Stimulated activated naive CD8-positive, alpha-beta T cell treated with anti-CD3 and anti-CD28 coated beads, Interleukin-15, amount 100 ng/mL, for 72 hours (primary cell): ENCODE measurements at places on chromosomes 1 and 21.
A peak's percentile ranks its signal among the peaks of the same experiment; 100 is the strongest.

- no peak for DNase-seq
Observed at GRCh38 chr1:41400225-41400624, 39.0 kb downstream of the FOXO6 start.

- DNase-seq: no peak
Observed at GRCh38 chr1:96095849-96096612, 625.6 kb upstream of the PTBP2 start.

DNA sequence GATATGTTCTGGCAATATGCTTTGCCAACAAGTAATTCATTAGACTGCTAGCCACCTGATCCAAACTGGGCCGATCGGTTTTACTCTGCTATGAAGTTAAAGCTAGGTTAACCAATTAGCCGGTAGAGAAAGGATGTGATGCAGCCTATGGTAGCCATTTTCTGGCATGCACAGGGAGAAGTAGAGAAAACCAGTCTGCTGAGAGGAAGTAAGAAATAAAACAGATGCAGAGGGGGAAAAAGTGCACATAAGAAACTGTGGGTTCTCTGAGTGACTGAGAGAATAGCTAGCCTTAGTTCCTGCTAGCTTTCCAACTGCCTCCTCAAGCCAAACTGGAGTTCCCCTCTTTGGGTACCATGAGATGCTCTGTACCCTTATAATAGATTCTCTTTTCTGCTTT, 52.8 kb downstream of the ARID4B start:
- DNase-seq: peak; percentile 20

DNA sequence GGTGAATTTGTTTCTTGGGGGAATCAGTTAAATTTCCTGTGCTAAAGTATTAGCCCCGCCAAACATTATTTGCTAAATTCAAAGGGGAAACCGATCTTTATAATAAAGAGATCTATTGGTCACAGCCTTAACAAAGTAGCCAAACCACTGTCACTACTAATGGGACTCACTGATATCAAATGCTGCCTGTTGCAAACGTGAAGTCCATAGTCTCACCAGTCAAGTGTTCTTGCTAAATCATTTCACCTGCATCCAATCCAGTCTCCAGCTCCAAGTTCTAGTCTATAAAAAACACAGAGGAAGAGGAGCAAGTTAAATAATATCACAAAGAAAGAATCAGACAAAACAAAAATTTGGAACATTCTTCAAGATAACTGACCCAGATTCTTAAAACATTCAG, 30.1 kb downstream of the SH3BGR start:
- DNase-seq: no peak

GRCh38 chr1:22612671-22613571, 23.5 kb upstream of the C1QA start:
- no peak for DNase-seq

DNA sequence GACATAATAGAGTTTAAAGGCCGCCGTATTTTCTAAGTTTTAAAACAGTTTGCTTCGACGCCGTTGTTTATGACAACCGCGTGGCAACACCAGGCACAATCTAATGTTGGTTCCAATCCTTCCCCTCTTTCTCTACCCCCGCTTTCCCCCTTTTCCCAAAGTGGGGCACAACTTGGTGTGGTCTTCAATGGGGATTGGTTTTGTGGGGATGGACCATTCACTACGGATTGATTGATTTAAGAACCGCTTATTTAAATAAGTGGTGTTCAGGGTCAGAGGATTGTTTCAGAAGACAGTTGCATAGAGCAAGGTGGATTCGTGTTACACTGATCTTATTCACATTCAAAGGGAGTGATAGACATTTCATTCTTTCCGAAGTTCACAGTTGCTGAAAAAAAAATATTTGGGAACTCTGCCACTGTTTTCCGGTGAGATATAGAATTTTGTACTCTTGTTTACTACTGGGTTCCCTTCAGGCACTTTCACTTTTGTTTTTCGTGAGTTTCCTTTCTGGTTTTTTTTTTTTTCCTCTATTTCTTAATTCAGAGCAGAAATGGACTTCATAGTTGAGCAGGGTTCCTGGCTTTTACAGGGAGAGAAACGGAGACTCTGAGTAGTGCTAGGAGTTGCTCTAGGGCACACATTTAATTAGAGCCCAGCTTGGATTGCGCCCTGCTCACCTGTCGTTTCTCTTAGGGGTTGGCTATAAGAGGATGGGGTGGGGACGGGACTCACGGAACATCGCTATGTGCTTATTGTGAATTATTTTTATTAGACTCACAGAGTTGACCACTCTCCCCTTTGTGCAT, 79.6 kb upstream of the AK4 start:
- no peak for DNase-seq

- DNase-seq: no peak
Observed at GRCh38 chr1:48030211-48030610, 33.0 kb upstream of the TRABD2B start.

- DNase-seq: no peak
Observed at GRCh38 chr1:224592636-224593582, 23.2 kb upstream of the CNIH3 start.

GRCh38 chr1:186482661-186483255, 21.8 kb upstream of the PDC start:
- DNase-seq: peak; percentile 50

DNA sequence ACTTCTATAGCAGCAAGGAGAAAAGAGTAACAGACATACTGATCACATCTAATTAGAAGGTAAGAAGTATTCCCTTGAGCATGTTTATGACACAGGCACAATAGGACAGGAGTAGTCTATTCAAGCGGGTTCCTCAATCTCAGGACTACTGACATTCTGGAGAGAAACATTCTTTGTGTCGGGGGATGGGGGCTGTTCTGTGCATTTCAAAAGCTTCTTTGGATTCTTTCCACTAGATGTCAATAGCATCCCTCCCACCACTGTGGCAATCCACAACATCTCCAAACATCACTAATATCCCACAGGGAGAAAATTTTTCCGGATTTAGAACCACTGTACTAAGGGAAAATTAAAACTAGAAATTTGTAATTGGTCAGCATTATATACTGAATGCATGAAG, 56.9 kb downstream of the ADAMTS5 start:
- DNase-seq: no peak

GRCh38 chr1:184424945-184425344, 38.1 kb downstream of the C1orf21 start:
- DNase-seq: no peak

- DNase-seq: no peak
Observed at GRCh38 chr1:113255038-113255719, 135.1 kb upstream of the MAGI3 start.

- no peak for DNase-seq
Observed at GRCh38 chr1:61626816-61627215, 98.1 kb downstream of the TM2D1 start.

GRCh38 chr1:162861101-162861500, at the start of gene CCDC190:
Gene CCDC190, minus strand, starts transcription at chr1:162861175. Its CDS starts 1,529 bp downstream, at chr1:162859646.
- DNase-seq: no peak

- DNase-seq: no peak
Observed at GRCh38 chr1:184156521-184157393, 105.2 kb downstream of the TSEN15 start.

DNA sequence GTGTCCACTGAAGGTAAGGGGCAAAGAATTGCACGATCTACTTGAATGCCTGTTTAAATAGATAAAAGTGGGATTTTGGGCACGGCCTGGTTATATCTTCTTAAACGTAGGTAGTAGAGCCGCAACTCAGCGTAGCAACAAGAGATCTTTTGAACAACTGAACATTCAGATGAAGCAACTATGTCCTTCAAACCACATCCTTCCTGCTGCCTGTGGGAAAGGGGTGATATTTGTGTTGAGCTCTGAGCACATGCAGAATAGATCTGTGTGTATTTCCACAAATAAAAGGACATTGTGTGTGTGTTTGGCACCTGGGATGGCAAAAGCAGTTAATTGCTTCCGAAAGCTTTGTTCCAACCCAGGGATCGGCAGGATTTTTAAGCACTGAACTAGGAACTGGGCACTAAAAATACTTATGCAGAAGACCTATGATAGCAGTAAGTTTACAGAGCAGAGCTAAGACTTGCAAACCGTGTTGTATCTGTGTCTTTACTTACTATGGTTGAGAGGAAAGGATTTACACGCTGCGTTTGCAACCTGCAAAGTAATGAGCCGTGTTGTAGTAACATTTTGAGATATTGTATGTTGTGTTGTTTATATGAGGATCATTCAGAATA, 333.4 kb downstream of the CHRM3 start:
- DNase-seq: peak; percentile 46

GRCh38 chr21:43364851-43365424, 62.0 kb downstream of the SIK1 start:
- DNase-seq: no peak

- no peak for DNase-seq
Observed at GRCh38 chr1:40753142-40753882, 30.3 kb upstream of the KCNQ4 start.

- no peak for DNase-seq
Observed at GRCh38 chr1:207251066-207251465, 70.4 kb upstream of the CD55 start.

- DNase-seq: no peak
Observed at GRCh38 chr1:152599934-152600333, at the start of gene LCE3C. Gene LCE3C, plus strand, starts transcription at chr1:152600234. Its CDS starts 498 bp downstream, at chr1:152600732.

GRCh38 chr21:15282665-15283064, 217.9 kb upstream of the NRIP1 start:
- DNase-seq: no peak

DNA sequence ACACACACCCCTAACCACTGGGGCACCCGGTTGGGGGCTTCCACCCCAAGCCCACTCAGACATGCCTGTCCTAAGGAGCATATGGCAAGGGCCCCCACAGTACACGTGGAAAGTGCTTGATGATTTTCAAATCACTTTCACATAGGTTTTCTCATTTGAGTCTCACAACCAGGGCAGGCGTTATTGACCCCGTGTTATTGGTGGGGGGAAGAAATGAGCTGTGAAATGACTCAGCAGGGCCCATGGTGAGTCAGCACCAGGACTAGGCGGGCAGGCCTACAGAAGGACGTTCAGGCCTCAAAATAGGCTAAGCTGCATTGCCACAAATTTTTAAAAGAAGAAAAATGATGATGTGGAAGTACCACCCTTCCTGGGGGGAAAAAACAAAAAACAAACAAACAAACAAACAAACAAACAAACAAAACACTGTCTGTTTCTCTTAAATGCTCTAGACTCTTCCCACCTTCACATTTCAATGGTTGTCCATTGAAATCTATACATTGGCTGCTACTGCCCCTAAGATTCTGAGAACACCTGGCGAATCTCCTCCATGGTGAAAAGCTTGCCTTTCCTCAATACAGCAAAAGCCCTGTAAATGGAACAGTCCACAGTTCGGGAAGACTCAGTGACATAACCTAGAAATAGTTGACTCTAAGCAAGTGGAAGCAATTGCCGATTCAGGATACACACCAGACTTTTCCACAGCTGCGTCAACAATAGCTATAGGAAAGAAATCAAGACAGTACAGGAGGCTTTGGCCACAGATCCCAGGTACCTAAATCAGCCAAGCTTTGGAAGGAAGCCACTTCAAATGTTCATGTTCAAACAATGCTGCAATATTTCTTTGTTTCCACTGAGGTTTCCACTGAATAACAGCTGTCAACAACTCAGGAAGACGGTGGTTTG, 234.7 kb downstream of the TOMM20 start:
- DNase-seq: no peak

- DNase-seq: no peak
Observed at GRCh38 chr1:18564676-18565075, 66.0 kb upstream of the PAX7 start.

- DNase-seq: no peak
Observed at GRCh38 chr1:206839006-206839560, 26.3 kb upstream of the IL20 start.

GRCh38 chr1:201288765-201289164, 5.5 kb downstream of the PKP1 start:
- DNase-seq: no peak

GRCh38 chr1:169486281-169487051, 722 bp upstream of the SLC19A2 start:
- no peak for DNase-seq

GRCh38 chr1:19529664-19530063, 44.3 kb upstream of the CAPZB start:
- no peak for DNase-seq

DNA sequence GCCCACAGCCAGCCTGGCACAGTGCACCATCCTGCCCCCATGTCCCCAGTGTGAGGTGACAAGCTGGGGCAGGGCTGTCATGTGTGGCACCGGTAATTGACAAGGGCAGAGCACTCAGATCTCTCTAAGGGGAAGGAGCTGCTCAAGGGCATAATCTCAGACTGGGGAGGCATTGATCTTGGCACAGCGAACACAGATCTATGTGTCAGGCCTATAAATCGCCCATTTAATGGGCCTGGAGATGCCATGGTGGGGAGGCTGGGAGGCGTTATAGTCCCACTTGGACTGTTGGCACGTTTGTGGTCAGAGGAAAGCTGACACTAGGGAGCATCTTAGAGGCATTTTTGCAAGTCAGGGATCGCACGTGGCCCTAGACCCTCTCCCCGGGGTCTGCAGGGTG, 594.1 kb downstream of the PTPRU start:
- no peak for DNase-seq

DNA sequence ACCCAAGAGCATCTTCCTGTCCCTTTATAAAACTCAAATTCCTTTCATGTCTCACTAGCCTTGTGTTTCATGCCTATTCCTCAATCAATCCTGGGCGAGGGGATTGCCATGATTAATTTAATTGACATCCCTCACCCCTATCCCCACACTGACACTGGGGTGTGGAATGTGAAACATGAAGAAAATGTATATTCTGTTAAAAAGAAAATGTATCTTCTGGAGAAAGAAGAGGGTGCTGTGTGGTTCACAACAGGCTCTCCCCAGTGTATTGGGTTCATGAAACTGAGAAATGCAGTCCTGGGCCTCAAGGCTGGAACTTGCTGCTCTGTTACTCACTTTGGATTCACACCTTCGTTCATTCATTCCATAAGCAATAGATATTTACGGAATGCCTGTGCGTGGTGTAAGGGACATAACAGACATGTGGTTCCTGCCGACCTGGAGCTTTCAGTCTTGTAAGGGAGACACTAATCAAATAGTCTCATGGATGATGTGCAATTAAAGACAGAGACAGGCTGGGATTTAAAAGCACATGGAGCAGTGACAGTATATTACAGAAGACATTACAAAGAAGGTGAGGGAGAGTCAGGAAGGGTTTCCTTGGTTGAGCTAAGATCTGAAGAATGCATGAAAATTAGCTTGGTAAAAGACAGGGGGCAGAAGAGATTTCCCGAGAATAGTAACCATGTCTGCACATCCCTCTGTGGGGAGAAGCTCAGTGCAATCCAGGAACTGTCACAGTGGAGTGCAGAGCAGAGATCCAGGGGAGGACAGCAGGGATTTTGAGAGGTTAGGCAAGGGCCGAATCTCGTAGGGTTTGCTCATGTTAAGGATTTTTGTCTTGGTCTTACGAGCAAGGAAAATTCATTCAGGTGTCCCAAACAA, 32.1 kb downstream of the SERTAD4 start:
- no peak for DNase-seq

- DNase-seq: no peak
Observed at GRCh38 chr1:163876546-163876945, 554.8 kb downstream of the NUF2 start.

GRCh38 chr1:186208405-186209129, 166.5 kb downstream of the TPR start:
- no peak for DNase-seq

- DNase-seq: no peak
Observed at GRCh38 chr1:42999308-42999707, 40.6 kb upstream of the SLC2A1 start.

GRCh38 chr1:21814241-21814918, 2.3 kb downstream of the LDLRAD2 start:
- peak; percentile 56 for DNase-seq
